Type B pancreatic cell (in vitro differentiated cells): ENCODE measurements at places on chromosomes 2 and 18. TPM values are rescaled to one million over a fixed set of nuclear protein-coding genes. Genes with fewer than 3 reads are reported as not detected.

GRCh38 chr2:219107758-219108157 is 47.0 kb upstream of the IHH start:
- no peaks in the 10 kb centered on the region for H3K36me3 ChIP-seq
- no peak for DNase-seq
- no peak overlapping the region for H3K4me3 ChIP-seq
- no peaks in the 10 kb centered on the region for H3K27me3 ChIP-seq
- H3K4me1 ChIP-seq: peaks cover 11% of the 10 kb centered on the region
- no peak overlapping the region for H3K27ac ChIP-seq

NPC1 gene
- total RNA-seq: 43.3 and 49.8 TPM in 2 replicates

- no peaks in the 10 kb centered on the region for H3K27me3 ChIP-seq
- H3K36me3 ChIP-seq: no peaks in the 10 kb centered on the region
- no peak for DNase-seq
- peaks cover 9% of the 10 kb centered on the region for H3K4me1 ChIP-seq
- H3K27ac ChIP-seq: no peak overlapping the region
- no peak overlapping the region for H3K4me3 ChIP-seq
Observed at GRCh38 chr2:98743835-98744234, 12.9 kb upstream of the MGAT4A start.

RAD51AP2 gene
- 0.12 TPM in 2 replicates for total RNA-seq

CAPN14 gene
- 0.12 and 0.39 TPM in 2 replicates for total RNA-seq

DNA sequence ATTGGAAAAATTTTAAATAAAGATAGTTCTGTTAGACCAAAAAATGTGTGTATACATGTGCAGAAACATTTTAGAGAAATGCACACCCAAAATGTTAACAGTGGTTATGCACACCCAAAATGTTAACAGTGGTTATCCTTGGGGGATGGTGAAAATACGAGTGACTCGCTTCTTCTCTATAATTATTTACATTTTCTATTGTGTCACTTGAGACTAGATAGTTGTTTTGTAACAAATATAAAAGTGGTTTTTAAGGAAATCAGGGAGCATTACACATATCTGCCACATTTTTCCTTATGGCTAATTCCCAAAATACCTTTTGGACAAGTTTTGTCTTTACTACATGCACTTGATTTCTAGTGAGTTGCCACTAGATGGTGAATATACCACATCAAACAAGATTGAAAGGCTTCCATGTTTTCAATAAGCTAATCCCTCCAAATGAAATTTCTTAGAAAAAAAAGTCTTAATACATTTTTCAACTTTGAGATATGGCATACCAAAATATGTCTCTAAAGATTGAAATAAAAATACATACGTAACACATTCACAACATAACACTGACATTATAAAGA is 9.0 kb upstream of the HIBCH start:
- DNase-seq: no peak
- peaks cover 6% of the 10 kb centered on the region for H3K4me1 ChIP-seq
- no peak overlapping the region for H3K4me3 ChIP-seq
- H3K27ac ChIP-seq: no peak overlapping the region
